ENCODE measurements at places on chromosomes 2 and 18.

GRCh38 chr2:71882949-71883472 is 264.7 kb downstream of the CYP26B1 start:
- peak; percentile 87 for DNase-seq

- DNase-seq: peak; percentile 94
These were observed 3.4 kb downstream of the WDFY1 start for GRCh38 chr2:223941579-223942277.

- no peak for DNase-seq
These were observed 331.5 kb upstream of the LRP1B start for GRCh38 chr2:142462306-142462705.

DNA sequence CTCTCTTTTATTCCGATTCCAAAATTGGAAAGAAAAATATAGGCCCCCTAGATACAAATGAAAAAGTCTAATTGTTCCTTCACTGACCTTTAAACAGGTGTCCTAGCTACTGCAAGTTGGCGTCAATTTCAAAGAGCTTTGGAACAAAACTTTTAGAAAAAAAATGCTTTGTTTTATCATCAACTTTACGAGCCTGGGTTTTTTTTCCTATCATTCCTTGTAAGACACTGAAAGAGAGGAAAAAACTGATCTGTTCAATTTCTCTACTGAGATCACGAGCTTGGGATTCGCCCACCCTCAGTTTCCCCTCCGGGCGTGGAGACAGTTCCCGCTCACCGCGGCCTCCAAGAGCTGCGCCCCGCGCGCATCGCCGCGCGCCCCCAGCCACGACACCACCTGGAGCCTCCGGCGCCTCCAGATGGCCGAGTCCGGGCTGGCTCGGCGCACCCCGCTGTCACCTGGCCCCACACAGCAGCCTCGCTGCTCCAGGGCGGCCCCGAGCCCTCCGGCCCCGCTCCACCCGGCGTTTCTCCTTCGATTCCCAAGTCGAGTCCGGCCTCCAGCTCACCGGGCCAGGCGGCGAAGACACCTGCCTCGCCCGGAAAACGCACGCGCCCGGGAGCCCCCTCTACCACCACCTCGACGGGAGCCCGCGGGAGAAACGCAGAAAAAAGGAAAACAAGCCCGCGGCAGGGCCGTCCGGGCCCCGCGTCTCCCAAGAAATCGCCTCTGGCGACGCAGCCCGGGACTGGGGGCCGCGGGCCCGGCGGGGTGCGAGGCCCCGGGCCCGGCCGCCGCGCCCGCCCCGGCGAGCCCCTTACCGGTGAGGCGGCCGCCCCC is 656 bp downstream of the TBC1D8 start:
- no peak for DNase-seq

GRCh38 chr2:56687169-56687568 is 503.4 kb downstream of the CCDC85A start:
- peak; percentile 11 for DNase-seq

DNA sequence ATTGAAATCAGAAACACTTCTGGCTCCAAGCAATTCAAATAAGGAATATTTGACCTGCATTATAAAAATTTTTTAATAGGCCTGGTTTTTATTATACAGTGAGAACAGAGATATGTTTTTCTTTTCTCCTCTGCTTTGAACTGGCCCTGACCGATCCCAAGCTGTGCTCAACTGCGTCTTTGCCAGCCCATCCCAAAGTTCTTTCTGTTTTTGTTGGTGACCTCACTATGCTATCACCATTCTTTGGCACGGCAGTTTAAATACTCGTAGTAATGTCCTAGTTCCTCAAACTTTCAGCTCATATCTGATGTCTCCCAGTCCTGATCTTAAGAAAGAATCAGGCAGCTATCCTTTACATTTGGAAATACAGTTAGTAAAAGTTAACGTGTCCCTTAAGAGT is 42.3 kb upstream of the NETO1 start:
- no peak for DNase-seq

GRCh38 chr2:153811516-153811915 is 60.2 kb upstream of the GALNT13 start:
- DNase-seq: no peak

- DNase-seq: no peak
These were observed 111.0 kb upstream of the ANKRD30BL start for GRCh38 chr2:132272713-132273112.

- DNase-seq: no peak
These were observed 273.6 kb downstream of the SLC8A1 start for GRCh38 chr2:40178171-40178778.

DNA sequence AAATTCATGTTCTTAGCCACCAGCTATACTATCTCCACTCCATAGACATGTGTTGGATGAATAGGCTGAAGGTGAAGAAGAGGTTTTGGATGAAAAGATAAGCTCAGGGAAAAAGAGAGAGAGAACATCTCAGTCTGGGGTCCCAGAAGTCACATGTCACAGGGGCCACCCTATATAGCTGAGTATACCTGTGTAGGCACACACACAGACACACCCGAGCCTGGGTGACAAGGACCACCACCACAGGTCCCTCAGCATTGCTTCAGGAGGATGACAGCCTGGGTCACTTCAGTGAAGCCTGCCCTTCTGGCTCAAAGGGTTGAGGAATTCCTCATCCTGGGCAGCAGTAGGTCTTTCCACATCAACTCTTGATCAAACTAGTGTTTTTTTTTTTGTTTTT is 56.2 kb downstream of the POLR1A start:
- DNase-seq: no peak

- no peak for DNase-seq
These were observed 51.0 kb downstream of the KCNG2 start for GRCh38 chr18:79848579-79849327.

DNA sequence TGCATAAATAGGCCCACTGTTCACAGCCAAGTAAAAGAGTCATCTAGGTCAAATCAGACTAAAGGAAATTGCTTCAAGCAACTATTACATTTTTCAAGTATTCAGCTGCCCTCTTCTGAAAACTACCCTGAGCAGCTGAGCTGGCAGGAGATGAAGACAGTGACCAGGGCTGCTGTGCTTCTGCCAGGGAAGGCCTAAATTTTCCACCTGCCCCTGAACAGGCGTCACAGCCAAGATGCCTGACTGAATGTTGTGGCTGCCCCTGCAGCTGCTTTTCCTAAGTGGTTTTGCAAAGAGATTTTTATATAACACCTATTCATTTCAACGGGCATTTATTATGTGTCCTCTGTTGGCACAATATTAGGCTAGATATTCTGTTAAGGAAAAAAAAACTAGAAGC is 96.7 kb upstream of the RPE start:
- DNase-seq: no peak

GRCh38 chr2:219820767-219821166 is 193.3 kb downstream of the SLC4A3 start:
- no peak for DNase-seq

GRCh38 chr18:12686100-12686499 is 16.4 kb downstream of the CEP76 start:
- DNase-seq: peak; percentile 22

DNA sequence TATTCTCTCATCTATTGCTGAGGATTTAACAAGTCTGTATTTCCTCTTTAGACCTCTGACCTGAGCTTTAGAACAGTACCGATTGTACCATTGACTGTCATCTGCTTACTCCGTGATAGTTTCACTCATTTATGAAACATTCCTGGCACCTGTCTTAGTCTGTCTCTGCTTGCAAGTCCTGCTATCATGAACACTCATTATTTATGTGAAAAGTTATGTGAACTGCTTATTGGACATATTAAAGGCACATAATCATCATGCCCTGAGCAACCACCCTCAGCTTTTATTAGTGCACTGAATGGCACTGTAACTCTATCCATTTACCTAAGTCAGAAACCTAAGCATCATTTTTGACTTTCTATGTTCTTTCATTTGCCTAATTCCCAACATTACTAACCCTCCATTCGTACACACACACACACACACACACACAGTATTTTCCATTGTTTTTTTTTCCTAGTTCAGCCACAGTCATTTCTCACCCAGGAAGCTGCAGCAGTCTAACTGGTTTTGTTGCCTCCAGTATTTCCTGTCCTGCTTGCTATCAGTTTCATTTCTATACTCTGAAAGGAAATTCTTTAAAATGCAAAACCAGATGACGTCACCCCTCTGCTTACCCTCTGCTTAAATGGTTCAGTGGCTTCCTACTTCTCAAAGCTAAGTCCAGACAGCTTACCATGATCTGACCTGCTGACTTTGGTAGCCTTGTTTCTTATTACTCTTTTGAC is 146.1 kb downstream of the HAUS1 start:
- DNase-seq: peak; percentile 80

GRCh38 chr2:239122421-239123110 is 274.7 kb downstream of the TWIST2 start:
- DNase-seq: no peak

DNA sequence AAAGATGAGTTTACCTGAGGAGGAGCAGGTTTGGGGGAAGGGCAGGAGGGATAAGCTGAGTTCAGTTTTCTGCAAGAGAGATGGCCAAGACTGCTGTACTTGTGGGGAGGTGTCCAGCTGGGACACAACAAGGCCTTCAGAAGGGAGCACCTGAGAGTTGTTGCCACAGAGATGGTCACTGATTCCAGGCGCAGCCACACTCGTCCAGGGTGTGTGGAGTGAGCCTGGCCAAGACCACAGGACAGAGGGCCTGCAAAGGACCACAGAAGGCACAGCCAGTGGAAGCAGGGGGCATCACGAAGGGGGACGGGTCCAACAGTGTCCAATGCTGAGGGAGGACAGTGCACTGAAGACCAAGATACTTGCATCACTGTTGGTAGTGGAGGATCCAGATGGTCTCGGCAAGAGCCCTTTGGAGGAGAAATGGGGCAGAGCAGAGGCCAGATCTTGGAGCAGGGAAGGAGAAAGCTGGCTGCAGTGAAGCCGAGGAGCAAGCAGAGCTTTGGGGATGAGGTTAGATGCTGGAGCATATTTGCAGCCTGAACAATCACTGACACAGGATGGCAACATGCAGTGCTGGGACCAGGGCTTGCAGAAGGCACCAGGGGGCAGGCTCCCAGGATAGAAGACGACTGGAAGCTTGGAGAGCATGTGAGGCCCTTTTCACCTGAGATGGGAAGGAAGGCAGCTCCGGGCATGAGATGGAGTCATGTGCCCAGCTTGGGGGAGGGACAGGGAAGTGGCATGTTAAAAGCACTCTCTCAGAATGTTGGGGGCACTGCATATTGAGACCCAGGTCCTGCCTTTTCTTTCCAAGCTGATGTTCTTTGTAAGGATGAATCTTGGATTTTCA is 214.0 kb downstream of the CYP26B1 start:
- DNase-seq: peak; percentile 66

DNA sequence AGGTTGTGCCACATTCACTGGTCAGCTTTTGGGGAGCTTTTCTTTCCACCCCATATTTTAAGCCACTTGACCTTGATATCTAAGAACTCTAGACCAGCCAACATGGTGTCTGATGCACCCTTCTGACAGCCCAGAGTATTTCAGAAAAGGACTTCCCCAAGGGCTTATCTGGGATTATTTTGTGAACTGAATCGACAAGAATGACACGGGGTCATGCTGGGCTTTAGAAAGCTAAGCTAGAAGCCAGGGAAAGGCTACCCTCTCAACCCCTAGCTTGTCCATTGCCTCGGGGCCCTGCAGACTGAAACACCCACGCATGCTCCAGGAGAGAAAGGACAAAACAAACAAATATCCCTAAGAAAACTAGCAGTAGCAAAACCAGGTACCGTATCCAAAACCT is 16.0 kb downstream of the SLC4A5 start:
- DNase-seq: no peak

- DNase-seq: no peak
These were observed 237.5 kb downstream of the KLHL29 start for GRCh38 chr2:23622466-23622865.

- DNase-seq: no peak
These were observed 4.1 kb upstream of the TET3 start for GRCh38 chr2:73980566-73980965.

DNA sequence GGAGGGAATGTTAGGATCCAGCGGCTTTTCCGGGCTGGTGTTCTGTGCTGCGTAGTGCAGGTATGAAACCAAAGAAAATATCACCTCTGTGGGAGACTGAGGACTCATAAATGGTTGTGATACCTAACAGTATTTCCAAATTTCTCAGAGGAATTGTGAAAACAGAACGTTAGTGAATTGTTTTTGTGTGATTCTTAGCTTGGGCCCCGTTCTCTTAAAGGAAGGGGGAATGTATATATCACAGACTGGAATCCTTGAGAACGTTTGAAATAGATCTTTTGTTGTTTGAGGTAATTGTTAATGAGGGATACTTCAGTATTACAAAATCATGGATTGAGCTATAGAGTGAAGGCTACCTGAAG is 834 bp downstream of the ZNF638 start:
- DNase-seq: peak; percentile 16

- no peak for DNase-seq
These were observed 122.5 kb downstream of the FOXI3 start for GRCh38 chr2:88329815-88330603.

- DNase-seq: peak; percentile 20
These were observed 33.9 kb downstream of the ZBTB7C start for GRCh38 chr18:48375150-48375800.

DNA sequence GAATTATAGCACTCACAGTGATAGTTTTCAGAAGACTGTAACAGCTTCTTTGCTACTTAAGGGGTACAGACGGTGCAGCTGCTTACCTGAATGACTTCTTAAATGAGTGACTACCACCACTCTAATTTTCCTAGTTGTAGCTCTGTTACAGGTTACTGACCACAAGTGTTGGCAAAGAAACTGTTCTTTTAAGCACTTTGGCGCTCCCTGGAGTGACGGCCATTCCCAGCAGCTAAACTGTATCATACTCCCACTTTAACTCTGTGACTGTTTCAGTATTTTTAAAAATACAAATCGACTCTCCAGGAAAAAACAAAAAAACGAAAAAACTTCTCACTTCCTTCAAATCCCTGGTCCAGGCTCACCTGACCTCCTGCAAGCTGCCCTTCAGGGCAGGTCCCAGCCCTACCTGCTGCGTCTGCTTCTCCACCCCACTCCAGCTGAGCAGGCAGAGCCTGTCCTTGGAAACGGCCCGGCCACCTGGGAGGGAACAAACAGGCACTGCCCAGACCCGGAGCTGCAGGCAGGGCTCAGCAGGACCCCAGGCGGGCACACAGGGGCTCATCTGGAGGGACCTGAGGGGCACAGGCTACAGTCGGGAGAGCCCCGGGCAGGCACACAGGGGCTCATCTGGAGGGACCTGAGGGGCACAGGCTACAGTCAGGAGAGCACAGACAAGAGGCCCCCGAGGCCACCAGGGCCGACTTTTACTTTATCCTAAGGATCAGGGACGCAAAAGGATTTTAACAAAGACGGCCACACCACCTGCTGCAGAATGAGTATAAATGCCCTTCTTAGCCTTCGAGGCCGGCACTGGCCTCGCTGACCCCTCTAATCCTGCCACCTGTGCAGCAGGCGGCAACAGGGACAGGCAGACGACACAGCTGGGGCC is 24.5 kb downstream of the SLC66A2 start:
- DNase-seq: no peak

- DNase-seq: no peak
These were observed 13.4 kb downstream of the CAPG start for GRCh38 chr2:85396531-85397470.

GRCh38 chr18:45837283-45838070 is 12.0 kb downstream of the SIGLEC15 start:
- no peak for DNase-seq

DNA sequence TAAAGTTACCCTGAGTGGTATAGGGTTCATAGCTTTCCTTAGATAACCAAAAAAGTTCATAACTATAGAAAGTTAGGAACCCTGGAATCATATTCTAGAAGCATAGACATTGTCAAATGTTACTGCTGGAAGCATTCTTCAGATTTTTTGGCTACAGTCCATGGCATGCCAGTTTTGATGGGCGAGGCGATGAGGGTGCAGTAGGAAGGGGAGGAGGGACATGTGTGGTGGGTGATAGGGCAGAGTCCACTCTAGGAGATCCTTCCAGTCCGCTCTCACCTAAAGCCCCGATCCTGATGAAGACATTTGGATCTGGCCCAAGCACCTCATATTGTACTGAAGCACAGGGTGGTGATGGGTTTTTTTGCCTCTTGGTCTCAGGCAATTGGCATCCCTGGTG is 91.8 kb downstream of the HRH4 start:
- no peak for DNase-seq

Measured in fibroblast of the aortic adventitia (primary cell).